ENCODE measurements at places on chromosomes 7 and 10.

- no peak for DNase-seq
Measured at GRCh38 chr7:132269718-132270117, 306.6 kb downstream of the PLXNA4 start.

DNA sequence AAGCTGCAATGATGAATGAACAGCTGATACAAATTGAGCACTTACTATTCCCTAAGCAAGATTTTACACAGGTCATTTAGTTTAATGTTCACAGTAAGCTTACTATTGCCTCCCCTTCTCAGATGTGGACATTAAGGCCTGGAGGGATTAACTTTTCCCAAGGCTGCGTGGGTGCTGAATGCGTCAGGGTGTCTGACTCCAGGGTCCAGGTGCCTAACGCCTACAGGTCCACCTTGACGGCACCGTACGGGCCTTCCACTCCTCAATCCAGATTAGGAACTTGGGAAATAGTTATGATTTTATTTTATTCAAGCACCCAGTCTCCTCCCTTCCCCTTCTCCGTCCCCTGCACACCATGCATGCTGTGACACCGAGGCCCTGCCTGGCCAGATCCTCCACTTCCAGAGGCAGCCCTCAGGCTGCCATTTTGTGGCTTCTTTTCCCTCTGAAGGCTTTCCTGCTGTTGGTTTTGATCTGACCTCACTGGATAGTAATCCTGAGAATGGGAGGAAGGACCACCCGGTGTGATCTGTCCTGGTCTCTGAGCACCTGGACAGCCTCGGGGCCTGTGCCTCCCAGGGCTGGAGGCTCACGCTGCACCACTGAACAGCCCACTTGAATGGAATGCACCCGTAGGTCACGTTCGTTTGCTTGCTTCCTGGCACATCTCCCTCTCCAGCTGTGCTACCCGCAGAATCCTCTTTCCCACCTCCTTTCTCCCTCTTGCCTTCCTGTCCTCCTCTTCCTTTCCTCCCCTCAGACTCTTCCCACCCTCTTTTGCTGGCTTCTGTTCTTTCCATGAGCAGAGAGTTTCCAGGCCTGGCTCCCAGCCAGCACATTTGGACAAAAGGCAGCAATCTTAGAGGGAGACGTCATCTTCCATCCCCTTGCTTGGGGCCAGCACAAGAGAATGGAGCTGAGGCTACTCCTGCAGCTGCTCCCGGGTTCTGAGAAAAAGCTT lies 14.4 kb downstream of the DENND2A start:
- no peak for DNase-seq

DNA sequence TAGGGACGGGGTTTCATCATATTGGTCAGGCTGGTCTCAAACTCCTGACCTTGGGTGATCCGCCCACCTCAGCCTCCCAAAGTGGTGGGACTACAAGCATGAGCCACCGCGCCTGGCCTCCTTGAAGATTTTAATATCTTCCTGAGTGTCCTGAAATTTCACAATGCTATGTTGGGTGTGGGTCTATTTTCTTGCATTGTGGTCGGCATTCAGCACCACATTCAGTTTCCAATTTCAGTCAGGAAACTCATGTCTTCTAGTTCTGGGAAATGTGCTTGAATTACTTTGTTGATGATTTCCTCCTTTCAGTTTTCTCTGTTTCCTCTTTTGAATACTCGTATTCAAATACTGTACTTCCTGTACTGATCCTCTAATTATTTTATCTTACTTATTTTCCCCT lies 49.3 kb upstream of the IL6 start:
- DNase-seq, result no peak

- DNase-seq, result no peak
Measured at GRCh38 chr7:104955276-104955675, 58.7 kb upstream of the KMT2E start.

- DNase-seq, result no peak
Measured at GRCh38 chr7:18566829-18567228, 71.3 kb downstream of the HDAC9 start.

DNA sequence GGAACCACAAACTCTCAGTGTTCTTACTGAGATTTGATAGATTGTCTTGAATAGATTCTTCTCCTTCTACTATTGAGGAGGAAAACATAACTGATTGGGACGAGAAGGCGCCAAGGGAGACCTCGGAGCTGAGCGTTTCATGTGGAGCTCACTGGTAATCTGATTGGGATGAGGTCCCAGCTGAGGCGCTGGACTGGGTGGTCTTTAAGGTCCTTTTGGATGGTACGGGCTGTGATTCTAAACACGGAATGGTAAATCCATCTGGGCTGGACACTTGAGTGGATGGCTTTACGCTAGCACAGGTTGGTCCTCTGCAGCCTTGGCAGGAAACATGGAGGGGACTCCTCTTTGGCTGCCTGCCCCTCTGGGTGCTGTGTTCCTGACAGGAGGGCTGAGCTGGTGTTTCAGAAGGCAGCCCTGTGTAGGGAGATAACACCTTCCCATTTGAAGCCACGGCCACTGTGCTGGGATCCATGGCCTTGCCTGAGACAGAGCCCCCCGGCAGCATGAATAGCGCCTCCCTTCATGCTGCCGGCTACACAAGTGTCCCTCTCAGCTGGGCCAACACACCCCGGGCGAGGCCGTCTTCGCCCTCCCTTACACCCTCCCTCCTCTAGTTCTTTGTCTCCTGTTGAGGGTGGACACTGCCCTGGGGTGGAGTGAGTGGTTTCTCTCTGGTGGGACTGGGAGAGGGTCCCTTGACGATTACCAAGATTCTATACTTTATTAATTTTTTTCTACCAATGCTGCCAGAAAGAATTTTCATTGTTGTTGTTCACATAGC lies 203.2 kb upstream of the SHH start:
- no peak for DNase-seq

Data from kidney capillary endothelial cell (primary cell).